Activated CD4-positive, alpha-beta T cell treated with anti-CD3 and anti-CD28 coated beads, Interleukin-2, Interleukin-6, amounts not matched to agents 100 ng/mL and 50 ng/mL, durations not matched to agents 16 hours and 8 hours (primary cell): ENCODE measurements at places on chromosomes 1 and 21.
A peak's percentile ranks its signal among the peaks of the same experiment; 100 is the strongest.

GRCh38 chr1:93113127-93113526 lies 34.0 kb downstream of the MTF2 start:
- no peak for DNase-seq

GRCh38 chr1:117077267-117077666 lies 17.1 kb downstream of the TTF2 start:
- DNase-seq, result peak; percentile 76

GRCh38 chr1:220239213-220239612 lies 33.0 kb downstream of the RAB3GAP2 start:
- DNase-seq, result no peak

DNA sequence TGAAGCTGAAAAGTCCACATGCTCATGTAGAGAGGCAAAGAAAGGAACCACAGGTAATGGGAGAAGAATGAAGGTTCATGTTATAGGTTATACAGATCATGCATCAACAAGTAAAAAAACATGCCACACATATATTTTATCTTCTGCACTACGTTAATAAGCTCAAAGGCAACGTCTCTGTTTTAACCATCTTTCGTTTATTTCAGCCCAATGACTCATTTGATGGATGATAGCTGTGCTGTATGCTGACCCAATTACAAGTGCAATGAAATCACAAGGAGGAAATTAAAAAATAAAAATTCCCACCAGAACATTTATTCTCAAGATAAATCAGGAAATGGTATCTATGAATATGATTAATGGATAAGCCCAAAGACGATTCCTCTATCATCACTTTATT lies 24.6 kb downstream of the XCL1 start:
- DNase-seq, result no peak

DNA sequence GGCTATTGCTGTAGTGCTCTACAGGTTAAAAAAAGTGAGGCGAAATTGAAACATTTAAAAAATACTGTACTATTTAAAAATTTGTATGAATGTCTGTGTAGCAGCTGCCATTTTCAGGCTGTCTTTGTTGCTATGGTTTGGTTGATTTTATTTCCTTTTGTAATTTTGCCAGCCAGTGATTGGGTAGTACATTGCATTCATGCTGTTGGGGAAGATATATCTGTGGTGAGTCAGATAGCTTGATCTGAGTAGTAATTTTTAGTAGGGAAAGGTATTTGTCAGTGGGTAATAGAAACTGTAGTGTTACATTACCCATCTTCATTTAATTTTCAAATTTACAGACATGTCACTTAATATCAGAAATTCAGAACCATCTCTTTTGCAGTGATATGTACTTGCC lies 15.0 kb downstream of the NFIA start:
- DNase-seq, result no peak

DNA sequence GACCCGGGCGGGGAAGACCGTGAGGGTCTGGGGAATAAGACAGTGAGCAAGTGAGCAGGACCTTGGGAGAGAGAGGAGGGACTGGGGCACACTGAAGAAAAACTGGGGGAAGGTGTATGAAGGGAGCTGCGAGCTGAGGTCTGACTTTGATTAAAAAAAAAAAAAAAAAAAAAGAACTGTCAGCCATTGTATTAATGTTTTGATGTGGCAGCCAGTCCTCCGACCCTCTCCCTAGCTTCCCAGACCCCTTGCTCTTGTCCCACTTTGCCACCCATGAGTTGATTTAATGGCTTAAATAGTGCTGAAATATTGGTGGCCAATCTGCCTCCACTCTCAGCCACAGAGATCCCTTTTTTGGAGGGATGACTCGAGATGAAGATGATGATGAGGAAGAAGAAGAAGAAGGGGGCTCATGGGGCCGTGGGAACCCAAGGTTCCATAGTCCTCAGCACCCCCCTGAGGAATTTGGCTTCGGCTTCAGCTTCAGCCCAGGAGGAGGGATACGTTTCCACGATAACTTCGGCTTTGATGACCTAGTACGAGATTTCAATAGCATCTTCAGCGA lies 652 bp downstream of the HAX1 start:
- DNase-seq, result no peak

DNA sequence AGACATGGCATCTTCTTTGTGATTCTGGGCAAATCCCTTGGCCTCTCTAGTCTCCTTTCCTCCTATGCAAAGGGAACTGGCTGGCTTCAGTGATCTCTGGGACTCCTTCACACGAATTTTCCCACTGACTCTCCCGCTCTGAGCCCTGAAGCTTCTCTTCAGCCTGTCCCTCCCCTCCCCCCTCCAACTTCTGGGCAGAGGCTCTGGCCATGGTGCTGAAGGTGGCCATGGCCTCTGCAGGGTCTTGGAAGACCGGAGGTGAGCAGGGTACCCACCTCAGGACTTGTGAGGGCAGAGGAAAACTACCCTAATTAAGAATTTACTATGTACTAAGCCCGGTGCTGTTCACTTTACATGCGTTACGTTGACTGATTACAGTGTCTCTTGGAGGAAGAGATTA lies 29.4 kb upstream of the POU3F1 start:
- no peak for DNase-seq

- DNase-seq, result no peak
Observed at GRCh38 chr1:119656410-119656955, 8.4 kb upstream of the ZNF697 start.

GRCh38 chr1:42852608-42852980 lies 6.2 kb downstream of the ZNF691 start:
- no peak for DNase-seq

DNA sequence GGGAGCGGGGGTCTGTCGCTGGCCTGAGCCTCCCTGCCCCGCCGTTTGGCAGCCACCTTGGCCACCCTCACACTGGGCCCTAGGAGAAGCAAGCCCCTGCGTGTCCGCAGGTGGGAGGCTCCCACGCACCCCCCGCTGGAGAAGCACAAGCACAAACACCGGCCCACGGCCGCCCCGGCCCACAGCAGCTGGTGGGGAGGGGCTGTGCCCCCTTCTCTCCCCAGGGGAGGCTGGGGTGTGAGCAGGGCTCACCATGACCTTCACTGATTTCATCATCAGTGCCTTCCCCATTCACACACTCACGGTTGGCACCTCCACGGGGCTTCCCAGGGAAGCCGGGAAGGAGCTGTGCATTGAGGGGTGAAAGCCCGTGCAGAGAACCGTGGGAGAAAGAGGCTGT lies 7.9 kb downstream of the AGRN start:
- no peak for DNase-seq

DNA sequence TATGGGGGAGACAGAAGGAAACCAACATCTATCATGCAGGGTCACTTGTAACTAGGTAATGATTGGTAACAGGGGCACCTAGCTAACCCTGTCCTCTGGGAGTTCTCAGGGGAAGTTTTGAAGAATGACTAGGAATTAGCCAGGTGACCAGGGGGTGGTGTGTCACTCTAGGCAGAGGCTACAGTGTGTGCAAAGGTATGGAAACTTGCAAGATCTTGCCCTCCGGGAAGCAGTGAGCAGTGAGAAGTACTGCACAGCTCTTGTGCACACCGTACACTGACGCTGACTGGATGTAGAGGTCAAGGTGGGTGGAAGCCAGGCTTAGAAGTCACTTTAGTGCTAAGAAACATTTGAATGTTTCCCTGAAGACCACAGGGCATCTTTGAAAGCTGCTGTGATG lies 62.9 kb upstream of the LMO4 start:
- no peak for DNase-seq

DNA sequence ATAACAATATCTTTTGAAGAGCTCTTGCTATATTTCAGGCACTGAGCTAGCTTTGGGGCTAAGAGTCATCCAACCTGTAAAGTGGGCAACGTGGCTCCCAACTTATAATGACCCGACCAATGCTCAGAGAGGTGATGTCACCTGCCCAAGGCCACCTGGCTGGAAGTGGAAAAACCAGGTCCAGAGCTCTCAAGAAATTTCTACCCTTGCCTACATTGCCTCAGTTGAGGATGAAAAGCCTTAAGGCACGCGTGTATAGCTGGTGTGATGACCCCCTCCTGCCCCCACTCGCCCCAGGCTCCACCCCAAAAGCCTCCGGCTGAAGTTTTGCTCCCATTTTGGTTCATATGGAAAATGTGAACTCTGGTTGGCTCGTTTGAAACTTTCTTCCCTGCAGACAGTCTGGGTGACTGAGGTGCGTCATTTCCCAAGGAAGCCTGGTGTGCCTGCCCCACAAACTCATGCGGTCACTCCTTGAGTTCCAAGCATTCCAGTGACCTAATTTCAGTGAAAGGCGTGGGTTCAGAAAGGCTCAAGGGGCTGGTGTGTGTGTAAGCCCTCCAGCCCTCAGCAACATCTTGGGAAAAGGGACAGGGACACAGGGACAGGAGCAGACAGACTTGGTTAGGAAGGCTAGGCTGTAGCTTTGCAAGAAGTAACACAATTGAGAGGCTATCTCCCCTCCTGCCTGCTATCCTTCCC lies 20.5 kb downstream of the HTR1D start:
- no peak for DNase-seq

DNA sequence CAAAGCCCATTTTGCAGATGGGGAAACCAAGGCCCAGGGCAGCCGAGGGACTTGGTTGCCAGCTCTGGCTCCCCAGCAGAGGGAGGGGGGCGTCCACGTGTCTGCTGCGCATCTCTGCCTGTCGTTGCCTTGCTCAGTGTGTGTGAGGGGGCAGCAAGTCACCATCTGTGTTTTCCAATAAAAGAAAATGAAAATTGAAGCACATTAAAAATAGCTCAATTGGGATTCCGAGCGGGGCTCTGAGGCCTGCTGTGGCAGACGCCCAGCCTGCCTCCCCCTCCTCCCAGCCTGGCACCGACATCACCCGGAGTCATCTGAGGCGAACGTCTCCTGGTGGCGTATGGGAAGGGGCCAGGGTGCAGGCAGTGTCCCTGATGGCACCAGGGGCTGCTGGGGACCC lies 51.2 kb downstream of the EPHB2 start:
- DNase-seq, result no peak

DNA sequence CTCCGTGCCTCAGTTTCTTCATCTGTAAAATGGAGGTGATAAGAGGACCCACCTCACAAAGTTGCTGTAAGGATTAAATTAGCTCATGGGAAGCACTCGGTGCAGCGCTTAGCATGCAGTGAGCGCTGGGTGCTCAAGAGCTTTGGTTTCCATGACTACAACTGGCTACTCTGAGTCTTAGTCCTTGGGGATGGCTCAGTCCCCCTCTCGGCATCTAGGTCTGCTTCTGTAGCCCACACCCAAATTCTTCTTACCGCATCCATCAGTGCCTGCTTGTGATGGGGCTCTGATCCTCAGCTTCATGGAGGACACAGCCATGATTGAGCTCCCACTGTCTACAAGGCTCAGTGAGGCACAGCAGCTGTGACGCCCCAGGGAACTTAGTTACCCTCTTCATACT lies 159.0 kb downstream of the ACTL8 start:
- DNase-seq, result no peak

DNA sequence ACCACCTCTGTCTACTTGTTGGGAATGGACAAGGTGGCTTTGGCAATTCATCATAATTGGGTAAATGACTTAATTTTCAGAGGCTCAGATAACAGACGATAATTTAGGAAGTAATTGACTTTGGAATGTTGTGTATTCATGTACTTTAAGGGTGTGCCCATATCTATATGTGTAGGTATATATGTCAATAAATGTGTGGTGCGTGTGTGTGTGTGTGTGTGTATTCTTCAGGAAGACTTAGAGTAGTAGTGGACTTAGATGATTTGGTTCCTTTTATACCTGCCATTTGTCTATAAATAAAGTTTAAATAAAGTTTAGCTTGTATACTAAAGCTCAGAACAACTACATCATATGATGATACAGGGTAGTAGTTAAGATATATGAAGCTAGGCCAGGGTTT lies 20.0 kb upstream of the JUN start:
- DNase-seq, result no peak

DNA sequence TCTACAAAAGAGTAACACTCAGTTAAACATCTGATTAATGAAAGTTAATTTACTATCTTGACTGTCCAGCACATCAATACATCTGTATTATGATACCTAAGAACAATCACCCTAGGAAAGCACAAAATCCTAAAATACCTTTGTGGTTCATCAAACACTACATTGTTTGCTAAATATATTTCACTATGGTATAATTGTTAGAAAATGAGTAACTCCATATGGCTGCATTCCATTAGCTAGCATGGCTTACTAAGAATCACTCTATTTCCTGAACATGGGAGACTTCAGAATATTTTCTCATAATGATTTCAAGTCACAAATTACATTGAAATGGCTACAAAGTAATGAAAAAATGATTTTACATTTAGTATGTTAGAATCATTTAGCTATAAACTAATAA lies 12.5 kb downstream of the TRMT1L start:
- DNase-seq, result no peak

GRCh38 chr1:54767526-54767925 lies 3.2 kb upstream of the PARS2 start:
- no peak for DNase-seq

GRCh38 chr1:174242856-174243255 lies 83.5 kb downstream of the RABGAP1L start:
- no peak for DNase-seq

GRCh38 chr1:4344065-4344732 lies 310.2 kb upstream of the AJAP1 start:
- DNase-seq, result no peak

- no peak for DNase-seq
Observed at GRCh38 chr1:111509997-111510375, 6.6 kb upstream of the ADORA3 start.

DNA sequence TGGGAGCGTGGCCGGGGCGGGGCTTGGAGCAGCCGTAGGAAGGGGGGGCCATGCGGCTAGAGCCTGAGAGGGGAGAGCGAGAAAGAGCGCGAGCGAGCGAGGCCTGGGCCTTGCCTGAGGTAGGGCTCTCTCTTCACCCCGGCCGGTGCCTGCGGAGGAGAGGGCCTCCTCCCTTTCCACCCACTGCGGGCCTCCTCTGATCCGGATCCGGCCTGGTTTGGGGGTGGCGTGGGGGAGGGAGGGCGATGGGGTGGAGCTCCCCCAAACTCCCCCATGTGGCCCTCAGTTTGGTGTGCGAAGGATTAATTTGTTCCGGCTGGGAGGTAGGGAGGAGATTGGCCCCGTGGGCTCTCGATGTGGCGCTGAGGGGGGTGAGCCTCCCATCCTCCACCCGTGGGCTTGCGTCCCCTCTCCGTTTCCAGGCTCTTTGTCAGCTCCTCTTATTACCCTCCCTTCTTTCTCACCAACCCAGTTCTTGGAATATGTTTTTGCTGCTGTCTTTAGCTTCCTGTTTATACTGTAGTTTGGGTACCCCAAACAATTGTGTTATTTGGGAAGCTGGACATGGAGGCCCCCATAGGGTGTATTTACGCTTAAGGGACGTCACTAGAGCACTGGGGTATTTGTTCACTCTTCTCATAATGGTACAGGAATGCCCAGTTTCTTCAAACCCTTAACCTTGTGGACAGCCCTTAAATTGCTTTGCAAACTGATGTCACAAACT lies 685 bp downstream of the UBAP2L start:
- peak; percentile 68 for DNase-seq

DNA sequence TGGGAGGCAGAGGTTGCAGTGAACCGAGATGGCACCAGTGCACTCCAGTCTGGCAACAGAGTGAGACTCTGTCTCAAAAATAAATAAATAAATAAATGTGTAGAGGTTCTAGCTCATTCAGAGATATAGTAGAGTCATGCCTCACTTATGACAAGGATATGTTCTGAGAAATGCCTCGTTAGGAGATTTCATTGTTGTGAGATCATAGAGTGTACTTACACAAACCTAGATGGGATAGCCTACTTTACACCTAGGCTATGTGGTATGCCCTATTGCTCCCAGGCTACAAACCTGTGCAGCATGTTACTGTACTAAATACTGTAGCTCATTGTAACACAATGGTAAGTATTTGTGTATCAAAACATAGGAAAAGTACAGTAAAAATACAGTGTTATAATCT lies 155.3 kb upstream of the JUN start:
- DNase-seq, result no peak
